ENCODE measurements at places on chromosomes 7 and 10.

DNA sequence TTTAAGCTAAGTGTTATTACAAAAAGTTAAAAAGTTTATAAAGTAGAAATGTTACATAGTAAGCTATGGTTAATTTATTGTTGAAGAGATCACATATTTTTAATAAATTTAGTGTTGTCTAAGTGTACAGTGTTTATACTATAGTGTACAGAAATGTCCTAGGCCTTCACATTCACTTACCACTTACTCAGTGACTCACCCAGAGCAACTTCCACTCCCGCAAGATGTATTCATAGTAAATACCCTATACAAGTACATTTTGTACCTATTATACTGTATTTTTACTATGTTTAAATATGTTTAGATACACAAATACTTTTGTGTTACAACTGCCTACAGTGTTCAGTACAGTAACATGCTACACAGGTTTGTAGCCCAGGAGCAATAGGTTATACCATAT, 69.2 kb downstream of the DNAJC1 start:
- no peak for DNase-seq

GRCh38 chr7:155484483-155485399, 26.8 kb downstream of the EN2 start:
- DNase-seq, result no peak

- peak; percentile 75 for DNase-seq
Measured at GRCh38 chr7:38374507-38374906, 101.1 kb upstream of the TARP start.

GRCh38 chr10:82883603-82884002, 1008.6 kb downstream of the NRG3 start:
- DNase-seq, result no peak

DNA sequence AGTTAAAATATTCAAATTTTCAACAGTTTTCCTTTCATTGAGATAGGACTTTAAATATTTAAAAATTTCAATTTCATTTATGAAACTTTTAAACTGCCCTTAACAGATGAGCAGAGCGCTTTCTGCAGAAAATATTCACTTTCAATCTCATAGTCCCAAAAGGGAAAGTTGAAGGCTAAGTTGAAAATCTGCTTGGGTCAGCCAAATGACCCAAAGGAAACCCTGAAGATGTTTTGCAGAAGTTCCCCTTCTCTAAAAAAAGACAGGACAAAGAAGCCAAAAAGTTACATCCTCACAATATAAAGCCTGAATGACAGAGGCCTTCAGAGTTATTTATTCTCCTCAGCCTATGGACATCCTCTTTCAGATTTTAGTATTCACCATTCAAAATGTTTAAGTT, 17.6 kb upstream of the SCIN start:
- DNase-seq, result peak; percentile 44

GRCh38 chr7:33792547-33793105, 112.7 kb upstream of the BMPER start:
- DNase-seq, result no peak

- no peak for DNase-seq
Measured at GRCh38 chr10:78616125-78616695, 452.6 kb upstream of the ZMIZ1 start.

- DNase-seq, result no peak
Measured at GRCh38 chr7:2878306-2878705, 34.2 kb upstream of the GNA12 start.

Data from suppressor macrophage (primary cell).